NCI-H226 (cell line): ENCODE measurements at places on chromosomes 13 and 19.
A peak's percentile ranks its signal among the peaks of the same experiment; 100 is the strongest.

GRCh38 chr13:59963827-59964226 is 199.9 kb downstream of the DIAPH3 start:
- no peak for DNase-seq

- no peak for DNase-seq
These were observed 19.8 kb upstream of the CEACAM4 start for GRCh38 chr19:41646589-41647204.

DNA sequence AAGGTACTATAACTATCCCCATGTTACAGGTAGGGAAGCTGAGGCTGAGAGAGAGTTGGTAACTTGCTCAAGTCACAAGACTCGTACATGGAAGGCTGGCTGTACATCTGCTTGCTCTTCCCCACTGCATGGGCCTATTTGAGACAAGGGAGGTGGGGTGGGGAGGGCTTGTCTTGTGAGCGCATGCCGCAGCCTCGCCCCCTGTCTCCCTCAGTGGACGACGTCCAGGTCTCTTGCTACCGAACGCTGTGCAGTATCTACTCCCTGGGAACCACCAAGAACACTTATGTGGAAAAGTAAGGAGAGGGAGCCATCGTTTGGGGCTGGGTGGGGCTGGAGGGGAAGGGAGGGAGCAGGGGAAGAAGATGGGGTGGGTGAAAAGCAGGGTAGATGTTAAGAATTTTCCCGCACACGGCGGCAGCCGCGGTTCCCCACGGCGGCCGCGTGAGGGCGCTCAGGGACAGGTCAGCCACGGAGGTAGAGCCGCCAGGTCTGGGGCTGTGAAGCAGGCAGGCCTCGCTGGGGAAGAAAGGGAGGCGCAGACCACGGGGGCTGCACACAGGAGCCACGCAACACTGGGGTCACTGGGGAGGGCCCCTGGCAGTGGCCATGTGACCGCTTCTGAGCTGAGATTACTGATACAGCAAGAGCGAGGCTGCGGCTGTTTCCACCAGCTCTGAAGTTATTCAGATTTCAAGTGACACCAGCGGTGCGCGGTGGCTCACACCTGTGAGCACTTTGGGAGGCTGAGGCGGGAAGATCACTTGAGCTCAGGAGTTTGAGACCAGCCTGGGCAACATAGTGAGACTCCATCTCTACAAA is 81.5 kb downstream of the RYR1 start:
- peak; percentile 45 for DNase-seq

DNA sequence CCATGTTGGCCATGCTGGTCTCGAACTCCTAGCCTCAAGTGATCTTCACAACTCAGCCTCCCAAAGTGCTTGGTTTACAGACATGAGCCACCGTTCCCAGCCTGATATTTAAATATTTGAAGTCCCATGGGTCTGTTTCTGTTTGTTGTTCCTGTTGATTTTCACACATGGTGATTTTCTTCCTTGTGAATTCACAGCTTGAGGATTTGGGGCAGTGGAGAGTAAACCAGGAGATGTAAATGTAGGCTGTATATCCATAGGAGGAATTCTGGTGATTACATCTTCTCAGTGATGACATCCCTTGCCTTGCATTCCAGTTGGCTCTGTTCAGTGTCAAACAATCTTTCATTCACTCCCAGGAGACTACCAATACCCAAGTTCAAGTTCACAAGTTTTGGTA is 471.9 kb downstream of the KCTD12 start:
- DNase-seq, result no peak

- no peak for DNase-seq
These were observed 475.9 kb upstream of the HTR2A start for GRCh38 chr13:47372751-47373150.

DNA sequence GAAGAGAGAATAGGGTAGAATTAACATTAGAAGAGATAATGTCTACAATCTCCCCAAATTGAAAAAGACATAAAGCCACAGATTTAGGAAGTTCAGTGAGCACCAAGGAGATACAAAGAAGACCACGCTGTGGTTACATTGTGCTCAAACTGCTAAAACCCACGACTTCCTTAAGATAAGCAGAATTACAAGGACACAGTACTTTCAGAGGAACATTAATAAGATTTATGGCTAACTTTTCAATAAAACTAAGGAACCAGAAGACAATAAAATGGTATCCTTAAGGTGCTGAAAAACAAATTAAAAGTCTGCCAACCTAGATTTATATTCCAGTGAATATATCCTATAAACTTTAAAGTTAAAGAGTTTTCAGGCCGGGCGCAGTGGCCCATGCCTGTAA is 7.4 kb upstream of the IL17D start:
- no peak for DNase-seq

DNA sequence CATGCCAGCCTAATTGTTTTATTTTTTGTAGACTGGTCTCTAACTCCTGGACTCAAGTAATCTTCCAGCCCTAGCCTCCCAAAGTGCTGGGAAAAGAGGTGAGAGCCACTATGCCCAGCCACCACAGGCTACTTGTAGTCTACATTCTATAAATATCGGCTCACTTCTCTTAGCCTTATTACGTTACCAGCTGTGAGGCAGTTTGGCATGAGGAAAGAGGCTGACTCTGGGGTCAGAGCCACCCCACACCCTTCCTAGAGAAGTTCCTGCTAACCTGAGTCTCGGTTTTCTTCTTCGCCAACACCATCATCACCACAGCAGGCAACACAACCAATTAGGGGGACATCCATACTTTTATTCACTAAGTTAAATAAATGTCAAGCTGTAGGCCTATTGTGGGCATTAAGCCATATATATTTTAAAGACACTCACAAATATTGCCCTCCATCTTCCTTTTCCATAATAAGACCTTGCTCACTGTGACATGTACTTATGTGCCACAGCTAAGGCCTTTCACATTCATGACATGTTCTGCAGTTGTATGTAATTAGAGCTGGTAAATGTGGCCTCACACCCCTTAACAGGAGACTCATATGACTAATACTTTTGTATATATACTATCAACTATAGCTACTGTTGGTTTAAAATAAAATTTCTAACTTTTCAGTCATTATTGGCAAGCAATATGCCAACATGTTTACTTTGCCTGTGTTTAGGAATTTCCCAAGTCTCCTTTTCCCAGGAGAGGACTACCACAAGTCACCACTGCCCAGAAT is 5.7 kb downstream of the SLC25A30 start:
- no peak for DNase-seq

DNA sequence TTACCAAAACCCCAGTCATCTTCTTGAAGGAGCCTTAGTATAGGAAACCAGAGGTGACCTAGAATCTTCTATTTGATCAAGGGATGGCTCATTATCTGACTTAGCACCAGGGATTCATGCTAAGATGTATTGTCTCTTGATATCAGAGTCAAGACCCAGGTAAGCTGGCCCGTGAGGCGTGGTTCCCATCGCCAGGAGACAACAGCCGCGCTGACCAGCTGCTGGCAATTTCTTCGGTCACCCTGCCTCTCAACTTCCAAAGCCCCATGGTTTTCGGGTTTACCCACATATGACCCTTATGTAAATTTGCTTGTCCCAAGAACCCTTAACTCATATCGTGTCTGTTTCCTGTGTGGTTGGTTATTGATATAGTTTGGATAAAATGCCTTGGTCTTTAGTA is 77.7 kb upstream of the VSTM2B start:
- DNase-seq, result no peak

DNA sequence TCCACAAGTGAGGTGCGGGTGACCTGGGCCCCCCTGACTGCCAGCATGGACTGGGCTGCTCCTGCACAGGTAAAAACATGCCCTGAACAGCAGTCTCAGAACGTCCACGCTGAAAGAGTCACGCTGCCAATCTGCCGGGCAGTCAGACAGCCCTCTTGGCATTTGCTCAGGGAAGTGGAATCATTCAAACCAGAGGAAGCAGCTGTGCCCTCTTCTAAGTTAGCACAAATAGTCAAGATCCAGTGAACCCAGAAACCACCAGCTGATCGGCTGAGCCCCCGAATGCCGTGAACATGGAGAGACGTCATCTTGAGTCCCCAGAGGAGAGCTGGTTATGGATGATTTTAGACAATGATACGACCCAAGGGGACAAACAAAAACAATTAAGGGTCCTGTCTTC is 34.4 kb downstream of the KLF2 start:
- no peak for DNase-seq

DNA sequence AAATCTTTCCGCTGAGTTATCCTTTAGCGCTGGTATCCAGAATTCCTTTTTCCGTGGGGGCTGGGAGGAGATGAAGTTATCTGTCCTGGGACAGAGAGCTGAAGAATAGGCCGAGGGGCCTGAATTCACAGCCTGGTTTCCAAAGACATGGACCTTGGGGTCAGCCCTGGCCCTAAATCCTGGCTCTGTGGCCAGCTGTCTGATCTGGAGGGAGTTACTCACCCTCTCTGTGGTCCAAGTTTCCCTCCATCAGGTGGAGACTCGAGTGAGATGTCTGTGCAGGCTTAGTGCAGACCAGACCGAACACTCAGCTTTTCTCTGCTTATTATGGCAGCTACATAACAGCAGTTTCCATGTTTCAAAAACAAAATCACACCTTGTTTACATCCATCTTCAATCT is 59.6 kb downstream of the CDADC1 start:
- no peak for DNase-seq

DNA sequence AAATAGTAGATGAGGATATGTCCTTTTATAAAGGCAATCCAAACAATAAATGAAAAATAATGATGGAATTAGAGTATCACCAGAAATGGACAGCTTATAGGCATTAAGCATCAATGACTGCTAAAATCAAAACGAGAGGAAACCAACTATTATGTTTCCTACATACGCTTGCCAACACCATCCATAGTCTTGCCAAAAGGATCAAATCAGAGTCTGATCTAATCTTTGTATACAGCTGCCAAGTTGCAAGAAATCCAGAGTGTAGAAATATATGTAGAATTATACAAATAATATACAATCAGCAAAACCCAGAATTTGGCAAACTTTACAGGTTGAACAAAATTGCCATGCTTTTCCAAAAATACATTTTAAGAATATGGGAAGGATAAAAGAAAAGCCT is 1661.6 kb downstream of the SLITRK1 start:
- no peak for DNase-seq

DNA sequence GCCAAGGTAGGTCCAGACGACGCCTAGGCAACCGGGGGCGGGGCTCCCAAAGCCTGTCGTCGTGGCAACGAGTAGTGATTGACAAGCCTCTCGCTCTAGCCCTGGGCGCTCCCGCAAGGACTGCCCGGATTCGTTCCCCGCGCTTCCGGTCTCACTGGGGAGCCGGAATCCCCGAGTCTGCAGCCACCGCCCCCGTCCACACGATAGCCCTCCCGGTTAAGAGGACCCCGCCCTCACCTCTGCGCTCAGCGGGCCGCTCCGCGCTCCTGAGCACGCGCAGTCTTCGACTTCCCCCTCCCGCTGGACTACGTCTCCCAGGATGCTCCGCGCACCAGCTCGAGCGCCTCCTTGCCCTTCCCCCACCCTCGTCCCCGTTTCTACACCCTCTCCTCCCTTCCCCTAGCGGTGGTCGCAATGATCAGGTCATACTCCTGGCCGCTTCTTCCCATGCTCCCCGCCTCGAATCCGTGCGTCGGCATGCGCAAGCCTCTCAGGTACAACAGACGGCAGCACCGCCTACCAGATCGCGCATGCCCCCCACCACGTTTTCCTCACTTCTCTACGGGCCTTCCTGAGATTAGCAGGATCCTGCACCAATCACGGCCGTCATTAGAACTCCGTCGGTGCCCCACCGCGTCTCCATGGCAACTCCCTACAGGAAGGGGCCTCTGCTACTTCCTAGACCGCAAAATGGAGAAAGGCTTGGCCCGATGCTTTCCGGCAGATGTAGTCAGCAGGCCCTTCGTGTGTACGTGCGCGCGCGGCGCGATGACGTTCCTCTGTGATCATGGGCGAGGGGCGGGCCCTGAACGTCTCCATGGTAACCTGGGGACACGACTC is at the start of gene MZF1:
Gene MZF1 (minus strand): TSS at position 518 of the 840 bp plus-strand sequence. CDS start 1,946 bp downstream, outside the sequence.
- peak; percentile 100 for DNase-seq

- DNase-seq, result peak; percentile 11
These were observed 32.6 kb upstream of the RFC3 start for GRCh38 chr13:33785384-33785783.

GRCh38 chr13:113952983-113953520 is 20.8 kb downstream of the C13orf46 start:
- no peak for DNase-seq

DNA sequence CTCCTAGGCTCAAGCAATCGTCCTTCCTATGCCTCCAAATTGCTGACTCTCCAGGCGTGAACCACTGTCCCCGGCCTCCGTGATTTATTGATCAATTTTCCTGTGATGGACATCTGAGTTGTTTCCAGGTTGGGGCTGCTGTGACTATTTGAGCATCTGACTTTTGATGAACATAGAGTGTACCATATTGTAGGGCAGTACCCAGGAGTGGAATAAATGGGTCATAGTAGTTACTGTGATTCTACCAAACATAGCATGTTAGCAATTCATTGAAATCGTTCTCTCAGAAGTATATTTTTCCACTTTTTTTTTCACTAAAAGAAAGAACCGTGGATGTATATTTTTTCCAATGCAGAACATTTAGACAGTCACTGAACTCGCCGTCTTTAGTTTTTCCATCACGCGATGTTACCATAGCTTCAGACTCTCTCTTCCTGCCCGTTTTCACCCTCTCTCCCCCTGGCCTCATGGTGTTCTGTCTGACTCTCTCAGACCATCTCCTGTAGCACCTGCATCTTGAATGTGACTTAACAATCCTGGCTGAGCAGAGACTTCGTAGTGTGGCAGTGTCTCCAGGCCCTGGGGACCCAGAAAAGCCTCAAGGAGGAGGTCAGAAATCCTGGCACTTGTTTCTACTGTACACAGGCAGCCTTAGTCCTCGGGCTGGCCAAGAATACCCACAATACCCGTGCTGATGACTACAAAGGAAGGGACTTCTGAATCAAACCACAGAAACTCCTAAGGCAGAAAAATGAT is 3.2 kb upstream of the RASGRP4 start:
- DNase-seq, result no peak
